Stimulated activated CD4-positive, alpha-beta T cell treated with anti-CD3 and anti-CD28 coated beads, Interleukin-15, amount 100 ng/mL, for 1 hour (primary cell): ENCODE measurements at places on chromosomes 2 and 18.

GRCh38 chr18:76465630-76466409, 29.2 kb downstream of the ZNF516 start:
- DNase-seq = no peak

DNA sequence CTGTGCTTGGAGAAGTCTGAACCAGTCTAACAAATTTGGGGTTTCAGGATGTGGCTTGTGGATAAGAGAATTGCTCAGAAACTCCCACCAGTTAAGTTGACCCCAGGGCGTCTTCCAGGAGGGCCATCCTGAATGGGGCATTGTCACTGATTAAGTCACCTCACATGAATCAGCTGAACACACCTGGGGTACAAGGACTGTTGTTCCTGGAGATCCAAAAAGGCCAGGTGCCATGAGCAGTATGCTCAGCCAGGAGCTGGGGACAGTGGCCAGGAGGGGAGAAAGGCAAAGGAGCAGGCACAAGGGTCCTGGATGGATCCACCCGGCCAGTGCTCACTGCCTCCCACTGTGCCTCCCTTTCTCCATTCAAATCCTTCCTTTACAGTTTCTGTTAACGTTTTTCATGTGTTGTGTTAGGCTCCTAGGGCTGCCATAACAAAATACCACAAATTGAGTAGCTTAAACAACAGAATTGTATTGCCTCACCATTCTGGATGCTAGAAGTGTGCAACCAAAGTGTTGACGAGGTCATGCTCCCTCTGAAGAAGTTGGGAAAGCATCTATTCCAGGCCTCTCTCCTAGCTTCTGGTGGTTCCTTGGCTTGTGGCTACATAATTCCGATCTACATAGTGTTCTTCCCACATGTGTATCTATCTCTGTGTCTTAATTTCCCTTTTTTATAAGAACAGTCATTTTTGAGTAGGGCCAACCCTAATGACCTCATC, 33.4 kb downstream of the TRABD2A start:
- DNase-seq = no peak

DNA sequence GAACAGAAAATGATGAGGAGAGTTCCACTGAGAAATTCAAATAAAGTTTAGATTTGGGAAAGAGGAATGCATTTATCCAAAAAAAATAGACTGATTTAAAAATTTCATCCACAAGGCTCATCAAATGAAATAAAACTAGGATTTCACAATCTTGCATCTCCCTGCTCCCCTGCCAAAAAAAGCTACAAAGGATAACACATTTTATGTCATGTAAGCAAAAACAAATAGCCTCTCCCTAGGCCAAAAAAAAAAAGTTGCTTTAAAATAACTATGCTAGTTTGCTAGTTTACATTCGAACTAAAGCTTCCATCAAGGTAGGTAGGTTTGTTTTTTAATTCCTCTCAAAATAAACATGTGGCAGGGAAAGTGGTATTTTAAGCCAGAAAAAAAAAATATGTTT, 465.5 kb upstream of the ID2 start:
- no peak for DNase-seq

DNA sequence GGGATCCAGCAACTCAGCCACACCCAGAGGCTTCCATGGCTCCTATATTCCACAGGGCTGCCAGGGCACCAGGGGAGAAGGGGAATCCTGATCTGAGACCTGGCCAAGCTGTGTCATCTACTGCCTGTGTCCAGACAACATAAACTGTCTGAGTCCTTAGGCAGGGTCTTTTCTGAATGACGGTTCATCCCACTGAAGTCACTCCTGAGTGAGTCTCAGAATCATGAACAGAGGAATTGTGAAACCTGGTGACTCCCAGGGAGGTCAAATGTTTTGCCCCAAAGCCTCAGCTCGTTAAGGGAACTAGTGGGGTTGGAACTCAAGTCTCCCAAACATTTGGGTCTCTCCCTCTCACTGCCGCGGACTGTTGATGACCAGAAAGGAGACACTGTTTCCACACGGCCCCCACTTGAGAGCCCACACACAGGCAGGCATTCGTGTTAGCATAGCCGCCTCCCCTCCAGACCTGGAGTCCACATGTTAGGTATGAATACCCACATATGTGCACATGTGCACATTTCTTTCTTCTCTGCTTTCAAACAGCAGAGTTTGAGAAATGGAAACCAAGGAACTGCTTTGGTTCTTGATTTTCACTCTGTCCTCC, 125.0 kb upstream of the MSH6 start:
- DNase-seq = no peak

- DNase-seq = no peak
Observed at GRCh38 chr2:69945441-69945840, 16.0 kb downstream of the ASPRV1 start.

GRCh38 chr18:71209944-71210343, 921.1 kb downstream of the SOCS6 start:
- DNase-seq = no peak

GRCh38 chr2:128714851-128715312, 396.2 kb upstream of the HS6ST1 start:
- no peak for DNase-seq

- no peak for DNase-seq
Observed at GRCh38 chr18:39843546-39843945, 2111.5 kb upstream of the PIK3C3 start.
